ENCODE measurements at places on chromosomes 13 and 19.
A peak's percentile ranks its signal among the peaks of the same experiment; 100 is the strongest.

DNA sequence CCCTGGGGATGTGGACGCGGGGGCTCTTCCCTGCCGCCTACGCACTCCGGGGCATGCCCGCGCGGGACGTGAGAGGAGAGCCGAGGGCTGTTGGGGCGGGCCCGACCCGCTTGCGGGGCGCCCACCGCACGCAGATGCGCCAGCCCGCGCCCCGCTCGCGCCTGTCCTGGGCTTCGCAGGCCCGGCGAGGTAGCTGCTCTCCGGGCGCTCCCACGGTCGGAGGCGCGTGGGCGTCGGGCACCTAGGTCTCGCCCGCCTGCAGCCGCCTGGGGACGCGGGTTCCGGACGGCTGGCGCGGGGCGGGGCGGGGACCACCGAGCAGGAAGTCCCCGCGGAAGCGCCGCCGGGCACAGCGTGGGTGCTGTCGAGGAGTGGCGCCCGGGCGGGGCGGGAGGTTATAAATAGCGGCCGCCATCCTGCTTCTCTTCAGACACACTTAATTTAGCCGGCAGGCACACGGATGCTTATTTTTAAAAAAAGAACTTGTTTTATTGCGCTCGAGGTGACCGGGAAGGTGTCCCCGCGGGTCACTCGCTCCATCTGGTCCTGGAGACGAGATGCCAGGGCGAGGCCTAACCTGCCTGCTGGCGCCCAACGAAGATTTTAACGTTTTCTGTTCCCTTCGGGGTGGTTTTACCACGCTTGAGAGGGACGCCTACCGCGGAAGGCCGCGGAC, 561 bp upstream of the GJA3 start:
- peak; percentile 49 for DNase-seq

- peak; percentile 97 for DNase-seq
Measured at GRCh38 chr19:19618219-19619051, at the start of gene PBX4. TSS of gene PBX4 (minus strand) at chr19:19618687. CDS start at chr19:19618629, 58 bp downstream.

- no peak for DNase-seq
Measured at GRCh38 chr13:110885966-110886869, 28.7 kb downstream of the ANKRD10 start.

DNA sequence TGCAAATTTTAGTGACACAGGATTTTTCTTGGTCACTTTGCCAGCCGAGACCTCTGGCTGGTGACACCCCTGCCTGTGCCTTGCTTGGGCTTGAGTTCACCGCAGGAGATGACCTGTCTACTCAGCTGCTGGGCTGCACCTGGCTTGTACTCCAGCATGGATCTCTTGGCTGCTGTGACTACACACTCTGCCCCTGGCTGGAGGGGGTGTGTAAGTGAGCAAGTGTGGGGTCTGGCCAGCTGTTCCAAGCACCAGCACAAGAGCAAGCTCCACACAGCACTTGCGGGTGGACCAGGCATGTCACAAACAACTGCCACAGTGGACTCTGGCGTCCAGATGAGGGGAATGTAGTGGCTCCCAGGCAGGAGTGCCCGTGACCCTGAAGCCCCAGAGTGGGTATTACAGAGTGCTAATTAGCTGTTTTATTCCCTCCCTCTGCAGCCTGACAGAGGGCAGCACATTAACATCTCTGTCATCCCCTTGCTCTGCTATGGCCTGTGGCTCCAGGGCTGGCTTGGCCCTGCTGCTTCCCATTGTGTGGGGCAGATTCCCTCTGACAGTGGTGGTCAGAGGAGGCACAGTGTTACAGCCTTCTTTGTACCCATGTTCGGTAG, 1387.2 kb downstream of the OLFM4 start:
- no peak for DNase-seq

DNA sequence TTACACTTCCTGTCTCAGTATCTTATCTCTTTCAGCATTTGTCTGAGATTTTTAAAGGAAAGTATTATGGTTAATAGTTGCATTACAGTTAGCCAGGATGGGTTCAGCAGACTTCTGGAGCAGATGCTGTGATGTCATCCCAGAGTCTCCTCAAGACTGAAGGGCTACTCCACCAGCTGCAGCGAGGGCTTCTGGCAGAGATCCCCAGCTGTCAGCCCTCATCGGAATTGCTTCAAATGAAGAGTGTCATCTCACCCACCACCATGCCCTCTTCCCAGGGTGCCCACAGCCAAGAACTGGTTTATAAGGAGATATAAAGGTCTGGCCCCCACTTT, 84.4 kb downstream of the FAM216B start:
- DNase-seq = no peak

DNA sequence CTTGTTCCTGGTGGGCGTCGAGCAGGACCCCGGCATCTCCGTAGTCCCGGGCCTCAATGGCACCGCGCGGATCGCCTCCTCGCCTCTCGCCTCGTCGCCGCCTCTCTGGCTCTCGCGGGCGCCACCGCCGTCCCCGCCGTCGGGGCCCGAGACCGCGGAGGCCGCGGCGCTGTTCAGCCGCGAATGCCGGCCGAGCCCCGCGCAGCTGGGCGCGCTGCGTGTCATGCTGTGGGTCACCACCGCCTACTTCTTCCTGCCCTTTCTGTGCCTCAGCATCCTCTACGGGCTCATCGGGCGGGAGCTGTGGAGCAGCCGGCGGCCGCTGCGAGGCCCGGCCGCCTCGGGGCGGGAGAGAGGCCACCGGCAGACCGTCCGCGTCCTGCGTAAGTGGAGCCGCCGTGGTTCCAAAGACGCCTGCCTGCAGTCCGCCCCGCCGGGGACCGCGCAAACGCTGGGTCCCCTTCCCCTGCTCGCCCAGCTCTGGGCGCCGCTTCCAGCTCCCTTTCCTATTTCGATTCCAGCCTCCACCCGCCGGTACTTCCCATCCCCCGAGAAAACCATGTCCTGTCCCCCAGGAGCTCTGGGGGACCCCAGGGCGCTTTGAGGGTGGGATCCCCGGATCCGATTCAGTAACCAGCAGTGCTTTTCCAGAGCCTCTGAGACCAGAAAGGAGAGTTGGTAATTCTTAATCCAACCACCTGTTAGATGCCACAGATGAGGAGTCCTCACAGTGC, 885 bp downstream of the MLNR start:
- DNase-seq = peak; percentile 35

GRCh38 chr13:73828811-73829210, 305.4 kb downstream of the KLF12 start:
- no peak for DNase-seq

DNA sequence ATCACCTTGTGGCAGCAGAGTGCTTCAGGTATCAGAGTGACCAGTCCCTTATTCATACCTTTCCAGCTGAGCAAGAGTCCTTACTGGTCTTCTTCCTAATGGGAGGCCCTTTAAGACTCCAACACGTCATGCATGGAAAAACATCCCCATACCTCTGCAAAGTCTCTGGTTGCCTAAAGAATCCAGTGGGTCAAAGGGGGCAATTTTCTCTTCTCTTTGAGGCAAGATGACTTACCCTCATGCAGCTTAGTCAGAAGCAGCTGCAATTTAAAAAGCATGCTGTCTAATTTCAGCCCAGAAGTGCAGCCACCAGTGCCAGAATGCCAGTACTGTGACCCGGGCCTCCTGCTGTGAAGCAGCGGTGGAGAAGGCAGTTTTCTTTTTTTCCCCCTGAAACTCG, 18.7 kb downstream of the PPP5C start:
- DNase-seq = no peak

- DNase-seq = no peak
Measured at GRCh38 chr13:44196196-44196751, 177.3 kb upstream of the SERP2 start.

GRCh38 chr13:42803563-42804204, 22.3 kb downstream of the FAM216B start:
- DNase-seq = peak; percentile 33

DNA sequence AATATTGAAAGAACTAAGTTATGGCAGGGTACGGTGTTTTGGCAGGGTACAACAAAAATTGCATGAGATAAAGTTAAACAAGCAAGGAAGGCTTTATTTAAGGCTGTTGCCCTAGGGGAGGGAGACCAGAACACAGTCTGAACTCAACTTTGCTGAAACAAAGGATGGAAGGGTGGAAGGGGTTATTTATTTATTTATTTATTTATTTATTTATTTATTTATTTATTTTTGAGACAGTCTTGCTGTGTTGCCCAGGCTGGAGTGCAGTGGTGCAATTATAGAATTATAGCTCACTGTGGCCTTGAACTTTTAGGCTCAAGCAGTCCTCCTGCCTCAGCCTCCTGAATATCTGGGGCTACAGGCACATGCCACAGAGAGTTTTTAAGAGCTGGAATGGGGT, 75.9 kb downstream of the HS6ST3 start:
- DNase-seq = no peak

GRCh38 chr19:41912899-41913537, 15.2 kb downstream of the ERFL start:
- no peak for DNase-seq

DNA sequence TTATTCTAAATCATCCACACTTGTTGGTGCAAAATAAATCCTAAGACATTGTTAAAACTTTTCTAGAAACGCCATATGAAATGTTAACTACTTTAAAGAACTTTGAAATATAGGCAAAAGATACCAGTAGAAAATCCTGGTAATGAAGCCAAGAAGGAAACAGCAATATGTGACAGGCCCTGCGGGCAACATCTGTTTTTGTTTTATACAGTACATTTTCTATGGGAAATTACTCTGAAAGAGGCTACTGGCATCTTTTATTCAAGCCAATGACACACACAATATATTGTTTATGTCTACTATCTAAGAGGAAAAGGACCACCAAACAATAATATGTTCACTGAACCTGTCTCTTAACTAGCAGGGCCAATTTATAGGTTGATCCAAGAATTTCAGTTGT, 829.7 kb downstream of the PCDH17 start:
- DNase-seq = no peak

- DNase-seq = no peak
Measured at GRCh38 chr19:306151-306900, 15.1 kb upstream of the PLPP2 start.

DNA sequence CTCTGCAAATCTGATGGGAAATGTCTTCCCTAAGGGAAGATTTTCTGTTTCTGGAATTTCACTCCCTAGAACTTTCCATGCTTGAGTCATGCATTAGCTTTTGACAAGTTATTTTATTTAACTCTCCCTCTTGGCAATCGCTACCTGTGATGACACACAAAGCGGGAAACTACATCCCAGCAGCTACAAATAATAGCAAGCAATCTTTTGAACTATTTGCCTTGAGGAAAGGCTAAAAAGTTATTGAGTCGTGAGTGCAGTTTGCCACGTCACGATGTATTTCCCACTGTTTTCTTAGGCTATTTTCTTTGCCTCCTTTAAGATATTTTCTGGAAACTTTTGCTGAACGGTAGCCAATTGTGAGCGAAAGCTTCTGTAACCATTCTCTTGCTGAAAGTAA, 353.3 kb upstream of the HTR2A start:
- DNase-seq = no peak

- DNase-seq = no peak
Measured at GRCh38 chr13:114258589-114258988, 22.8 kb upstream of the UPF3A start.

DNA sequence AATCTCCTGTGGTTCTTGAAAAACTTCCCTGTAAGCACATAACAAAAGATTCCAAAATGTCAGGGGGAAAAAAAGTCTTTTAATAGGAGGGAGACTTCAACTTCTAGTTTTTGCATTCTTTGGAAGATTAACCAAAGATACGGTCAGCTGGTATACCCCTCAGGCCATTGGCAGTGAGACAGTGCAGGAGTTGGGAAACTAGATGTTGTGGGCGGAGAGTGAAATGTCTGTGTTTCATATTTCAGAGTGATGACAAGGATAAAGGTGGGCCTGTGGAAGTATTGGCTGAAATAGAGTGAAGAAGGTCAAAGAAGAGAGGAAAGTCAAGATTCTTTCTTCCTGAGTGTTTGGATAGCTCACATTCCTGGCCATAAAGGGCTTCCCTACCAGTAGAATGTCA, 40.8 kb downstream of the CYP2B6 start:
- DNase-seq = no peak

- no peak for DNase-seq
Measured at GRCh38 chr13:65914716-65915115, 1315.4 kb downstream of the PCDH9 start.

GRCh38 chr13:22263185-22263584, 592.3 kb downstream of the FGF9 start:
- no peak for DNase-seq

DNA sequence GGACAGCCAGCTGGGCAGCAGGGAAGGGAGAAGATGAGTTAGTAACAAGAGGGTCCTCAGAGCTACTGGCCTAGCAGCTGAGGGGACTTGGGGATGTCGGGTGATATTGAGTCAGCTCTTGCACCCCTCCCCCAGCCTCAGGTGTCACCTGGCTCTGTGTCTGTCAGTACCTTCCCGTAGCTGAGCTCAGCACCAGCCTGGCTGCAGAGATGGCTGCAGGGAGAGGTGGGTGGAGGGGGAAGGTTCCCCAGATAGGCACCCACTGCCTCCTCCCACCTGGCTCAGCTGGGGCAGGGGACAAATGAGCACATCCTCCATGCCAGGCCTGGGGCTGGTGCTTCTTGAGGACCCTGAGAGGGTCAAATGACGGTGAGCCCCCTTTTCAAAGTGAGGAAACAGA, 6.8 kb upstream of the KPTN start:
- no peak for DNase-seq

- no peak for DNase-seq
Measured at GRCh38 chr19:3632739-3633558, 6.4 kb upstream of the CACTIN start.

GRCh38 chr13:24006520-24007248, 109.4 kb upstream of the C1QTNF9B start:
- no peak for DNase-seq

GRCh38 chr19:14405758-14406644, 13.1 kb downstream of the DDX39A start:
- peak; percentile 87 for DNase-seq

DNA sequence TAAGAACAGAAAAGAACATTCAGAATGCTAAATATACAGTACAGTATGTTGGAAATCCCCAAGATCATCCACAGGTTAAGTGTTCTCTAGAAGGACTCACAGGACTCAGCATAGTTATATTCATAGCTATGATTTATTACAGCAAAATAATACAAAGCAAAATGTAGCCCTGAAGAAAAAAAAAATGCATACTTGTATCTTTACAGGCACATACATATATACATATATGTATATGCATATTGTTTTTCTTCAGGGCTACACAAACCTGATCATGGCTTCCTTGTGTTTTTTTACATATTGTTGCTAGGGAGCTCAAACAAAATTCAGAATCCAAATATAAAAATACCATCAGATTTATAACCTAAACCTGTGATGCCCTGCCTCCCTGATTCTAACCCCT, 78.5 kb downstream of the TUBA3C start:
- no peak for DNase-seq

- DNase-seq = no peak
Measured at GRCh38 chr13:89457977-89458376, 1786.8 kb downstream of the SLITRK5 start.

GRCh38 chr13:48505012-48505411, 27.9 kb downstream of the RCBTB2 start:
- no peak for DNase-seq

GRCh38 chr13:37366044-37366770, 232.4 kb downstream of the POSTN start:
- no peak for DNase-seq

GRCh38 chr19:5228932-5229777, 111.5 kb downstream of the PTPRS start:
- peak; percentile 7 for DNase-seq

All from inflammatory macrophage (primary cell).